ENCODE measurements at places on chromosomes 7 and 10.

- DNase-seq, result no peak
Observed at GRCh38 chr10:79399223-79399831, 46.1 kb downstream of the ZCCHC24 start.

GRCh38 chr10:70319824-70320223, 36.0 kb upstream of the NPFFR1 start:
- DNase-seq, result no peak

- DNase-seq, result no peak
Observed at GRCh38 chr7:14817829-14818614, 84.5 kb downstream of the DGKB start.

DNA sequence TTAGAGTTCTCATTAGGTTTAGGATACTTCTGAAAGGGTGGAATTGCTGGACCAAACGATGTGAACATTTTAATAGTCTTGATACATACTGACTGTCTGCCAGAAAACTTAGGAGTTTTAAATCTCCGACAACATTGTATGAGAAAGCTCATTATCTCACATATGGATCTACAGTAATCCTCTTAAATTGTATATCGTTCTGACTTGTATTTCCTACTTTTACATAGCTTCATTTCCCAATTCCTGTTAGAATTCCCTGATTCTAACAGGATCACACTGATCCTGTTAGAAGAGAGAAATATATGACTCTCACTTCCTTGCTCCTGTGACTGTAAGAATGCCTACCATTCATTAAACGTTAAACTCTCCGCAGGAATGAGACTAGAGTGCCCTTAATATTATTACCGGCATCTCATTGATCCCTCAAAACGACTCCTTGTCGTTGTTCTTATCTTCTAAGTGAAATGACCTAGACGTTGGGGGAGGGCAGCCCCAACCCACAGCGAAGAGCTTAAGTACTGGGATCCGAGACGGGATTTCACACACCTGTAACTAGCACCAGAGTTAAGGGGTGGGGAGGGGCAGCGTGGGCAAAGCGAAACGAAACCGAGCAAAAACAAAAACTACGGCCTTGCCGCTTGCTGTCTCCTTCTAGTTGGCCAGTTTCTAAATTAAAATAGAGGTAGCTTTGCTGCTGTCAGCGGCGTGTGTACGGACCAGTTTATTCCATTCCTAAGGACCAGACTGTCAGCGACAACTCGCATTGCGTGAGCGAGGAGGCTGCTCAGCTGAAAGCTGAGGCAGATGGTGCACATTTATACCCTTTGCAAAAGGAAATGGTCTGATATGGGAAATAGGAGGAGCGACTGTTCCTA, 678 bp upstream of the TMEM106B start:
- DNase-seq, result no peak

GRCh38 chr10:1097436-1097835, 41.3 kb downstream of the WDR37 start:
- no peak for DNase-seq

DNA sequence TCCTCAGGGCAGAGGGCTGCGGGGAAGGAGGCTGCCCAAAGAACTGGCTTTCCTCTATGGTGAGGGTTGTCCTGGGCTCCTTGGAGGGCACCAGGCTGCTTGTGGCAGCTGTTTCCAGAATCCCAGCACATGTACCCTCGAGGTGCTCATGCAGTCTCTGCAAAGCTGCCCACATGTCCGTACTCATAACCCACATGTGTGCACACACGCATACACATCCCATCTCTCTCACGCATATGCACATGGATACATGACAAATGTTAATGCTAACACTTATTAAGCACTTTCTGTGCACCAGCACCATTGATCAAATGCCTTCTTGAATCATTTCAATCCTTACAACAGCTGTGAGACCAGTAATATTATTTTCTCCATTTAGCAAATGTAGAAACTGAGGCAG, 36.3 kb upstream of the COMTD1 start:
- DNase-seq, result no peak

GRCh38 chr7:96486681-96487080, 164.8 kb upstream of the SLC25A13 start:
- DNase-seq, result no peak

- DNase-seq, result no peak
Observed at GRCh38 chr10:133326745-133327650, 9.7 kb downstream of the CALY start.

Measured in memory B cell (primary cell).